ENCODE measurements at places on chromosomes 6 and 20.
A peak's percentile ranks its signal among the peaks of the same experiment; 100 is the strongest.

GRCh38 chr6:41088451-41088850 is 15.7 kb downstream of the NFYA start:
- peak; percentile 56 for DNase-seq

DNA sequence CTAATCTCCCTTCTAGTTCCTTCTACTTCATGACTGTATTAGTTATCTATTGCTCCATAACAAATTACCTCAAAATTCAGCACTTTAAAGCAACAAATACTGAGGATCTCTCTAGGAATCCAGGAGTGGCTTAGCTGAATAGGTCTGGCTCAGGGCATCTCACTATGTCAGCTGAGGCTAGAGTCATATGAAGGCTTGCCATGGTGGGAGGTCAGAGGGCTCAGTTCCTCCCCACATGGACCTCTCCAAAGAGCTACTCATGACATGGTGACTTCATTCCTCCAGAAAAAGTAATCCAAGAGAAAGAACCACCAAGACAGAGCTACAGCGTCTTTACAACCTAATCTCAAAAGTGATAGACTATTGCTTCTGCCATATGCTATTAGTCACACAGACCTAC is 70.2 kb upstream of the PRND start:
- DNase-seq = no peak

- no peak for DNase-seq
These were observed 247.0 kb upstream of the KCNQ5 start for GRCh38 chr6:72374857-72375256.

DNA sequence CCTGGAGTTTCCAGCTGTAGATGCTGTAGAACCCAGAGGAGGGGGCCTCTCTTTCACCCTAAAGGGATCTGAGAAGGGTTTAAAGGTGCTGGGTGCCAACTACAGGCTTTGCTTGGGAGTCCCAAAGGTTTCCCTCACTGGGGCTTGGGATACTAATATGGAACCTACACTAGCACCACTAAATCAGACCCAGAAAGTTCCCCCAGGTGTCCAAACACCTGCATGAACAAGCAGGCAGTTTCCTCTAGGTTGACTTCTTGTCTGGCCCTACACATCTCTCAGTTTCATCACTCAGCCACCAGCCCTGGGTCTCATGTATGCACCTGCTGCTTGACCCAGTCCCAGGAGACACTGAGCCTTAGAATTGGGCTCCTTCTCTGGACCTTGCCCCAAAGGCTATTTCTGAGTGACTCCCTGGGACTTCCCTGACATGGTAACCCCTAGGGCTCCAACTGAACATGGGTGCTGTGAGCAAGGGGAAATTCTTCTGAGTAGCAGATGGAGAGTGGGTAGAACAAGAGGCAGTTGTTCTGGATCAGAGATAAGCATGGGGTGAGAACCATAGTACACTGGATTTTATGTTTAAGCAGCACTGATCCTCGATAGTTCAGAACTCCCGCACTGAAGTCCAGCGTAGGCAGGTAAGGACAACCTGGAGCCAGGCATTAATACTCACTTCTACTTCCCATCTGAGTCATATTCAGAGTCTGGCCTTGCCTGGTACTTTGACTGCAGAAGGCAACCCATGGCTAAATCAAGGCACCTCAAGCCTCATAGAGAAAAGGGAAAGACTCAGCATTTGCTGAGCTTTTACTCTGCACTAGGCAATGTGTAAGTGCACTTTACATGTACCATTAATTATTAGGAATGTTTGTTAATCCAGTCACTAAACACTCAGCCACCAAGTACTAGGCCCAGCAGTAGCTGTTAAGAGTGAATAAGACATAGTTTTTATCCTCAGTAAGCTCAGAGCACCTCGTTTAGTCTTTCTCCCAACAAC is 16.8 kb downstream of the BCL2L1 start:
- DNase-seq = no peak

DNA sequence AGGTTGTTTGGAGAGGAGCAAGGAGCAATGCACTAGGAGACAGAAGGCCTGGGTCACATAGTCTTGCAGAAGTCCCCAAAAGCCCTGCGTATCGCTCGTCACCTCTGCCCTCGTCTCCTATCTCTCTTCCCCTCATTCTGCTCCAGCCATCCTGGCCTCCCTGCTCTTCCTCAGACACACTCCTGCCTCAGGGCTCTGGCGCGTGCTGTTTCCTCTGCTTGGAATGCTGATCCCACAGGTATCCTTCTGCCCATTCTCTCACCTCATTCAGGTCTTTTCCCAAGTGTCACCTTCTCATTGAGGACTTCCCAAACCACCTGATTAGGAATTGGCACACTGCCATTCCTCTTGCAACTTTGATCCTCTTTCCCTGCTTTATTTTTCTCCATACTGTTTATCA is 9.0 kb upstream of the SLC2A10 start:
- no peak for DNase-seq

- DNase-seq = no peak
These were observed 204.3 kb downstream of the EPM2A start for GRCh38 chr6:145531032-145531431.

DNA sequence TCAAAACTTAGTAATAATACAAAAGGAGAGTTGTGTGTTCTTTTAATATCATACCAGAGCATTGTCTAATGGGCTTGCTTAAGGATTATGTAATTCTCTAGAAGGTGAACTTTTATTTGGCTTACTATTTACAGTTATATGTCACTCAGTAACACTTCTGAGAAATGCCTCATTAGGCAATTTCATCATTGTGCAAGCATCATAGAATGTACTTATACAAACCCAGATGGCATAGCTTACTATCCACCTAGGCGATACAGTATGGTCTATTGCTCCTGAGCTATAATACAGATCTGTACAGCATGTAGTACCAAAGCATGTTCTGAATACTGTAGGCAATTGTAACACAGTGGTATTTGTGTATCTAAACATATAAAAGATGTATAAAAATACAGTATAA is 340.1 kb downstream of the PHF3 start:
- no peak for DNase-seq

DNA sequence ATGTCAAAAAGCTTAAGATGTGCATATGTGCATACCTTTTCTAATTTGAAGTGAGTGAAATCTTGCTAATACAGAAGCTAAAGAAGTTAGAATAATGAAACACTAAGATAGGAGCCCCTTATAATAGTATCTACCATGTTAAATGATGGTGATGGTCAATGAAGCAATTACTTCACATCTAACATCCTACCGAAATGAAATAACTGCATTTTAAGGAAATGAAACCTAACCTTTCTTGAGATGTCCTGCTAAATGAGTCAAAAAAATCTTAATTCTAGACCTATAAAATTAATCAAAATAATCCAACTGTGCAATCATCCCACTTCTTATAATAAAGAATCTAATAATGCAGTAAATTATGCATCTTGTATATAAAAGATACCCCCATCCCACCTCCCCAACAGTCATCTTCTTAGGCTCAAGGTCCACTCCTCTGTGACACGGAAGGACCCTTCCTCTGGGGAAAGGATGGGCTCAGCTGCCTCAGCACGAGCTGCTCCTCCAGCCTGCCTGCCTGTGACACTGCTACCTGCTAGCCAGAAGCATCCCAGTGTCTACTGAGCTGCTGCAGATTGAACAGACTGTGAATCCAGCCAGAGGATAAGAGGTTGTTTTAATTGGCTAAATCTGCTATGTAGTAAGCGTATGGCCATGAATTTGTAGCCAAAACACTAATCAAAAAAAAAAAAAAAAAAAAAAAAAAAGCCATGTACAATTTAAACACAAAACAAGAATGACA is 129.6 kb upstream of the BEND3 start:
- DNase-seq = no peak

GRCh38 chr6:142926177-142926493 is 18.8 kb downstream of the HIVEP2 start:
- no peak for DNase-seq

DNA sequence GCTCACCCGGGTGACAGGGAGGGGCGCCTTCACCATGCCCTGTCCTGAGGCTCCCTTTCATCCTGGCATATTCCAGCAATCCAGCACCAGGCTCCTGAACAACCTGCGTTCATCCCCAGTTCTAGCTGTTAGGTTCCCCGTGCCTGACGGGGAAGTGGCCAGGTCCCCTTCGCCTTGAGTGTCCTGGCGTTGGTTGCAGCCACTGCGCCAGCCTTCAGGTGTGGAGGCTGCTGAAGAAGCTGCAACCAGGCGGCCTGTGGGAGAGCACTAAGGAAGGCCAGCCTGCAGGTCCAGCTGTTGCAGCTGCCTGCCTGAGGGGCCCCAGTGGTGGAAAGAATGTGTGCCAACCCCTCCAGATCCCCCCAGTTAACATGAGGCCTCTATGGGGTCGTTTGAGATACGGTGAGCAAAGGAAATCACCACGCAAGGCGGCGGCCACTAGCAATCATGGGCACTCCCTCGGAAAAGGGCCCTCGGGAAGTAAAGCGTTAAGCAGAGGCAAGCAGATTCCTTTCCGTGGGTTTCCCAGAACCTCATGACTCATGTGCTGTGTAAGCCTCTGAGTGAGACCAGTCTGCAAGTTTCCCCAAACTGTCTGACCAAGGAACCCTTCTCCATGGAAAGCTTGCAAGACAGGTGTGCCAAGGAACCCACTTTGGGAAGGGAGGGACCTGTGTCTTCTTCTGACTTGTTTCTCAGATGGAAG is 320.8 kb downstream of the TAF4 start:
- DNase-seq = no peak

DNA sequence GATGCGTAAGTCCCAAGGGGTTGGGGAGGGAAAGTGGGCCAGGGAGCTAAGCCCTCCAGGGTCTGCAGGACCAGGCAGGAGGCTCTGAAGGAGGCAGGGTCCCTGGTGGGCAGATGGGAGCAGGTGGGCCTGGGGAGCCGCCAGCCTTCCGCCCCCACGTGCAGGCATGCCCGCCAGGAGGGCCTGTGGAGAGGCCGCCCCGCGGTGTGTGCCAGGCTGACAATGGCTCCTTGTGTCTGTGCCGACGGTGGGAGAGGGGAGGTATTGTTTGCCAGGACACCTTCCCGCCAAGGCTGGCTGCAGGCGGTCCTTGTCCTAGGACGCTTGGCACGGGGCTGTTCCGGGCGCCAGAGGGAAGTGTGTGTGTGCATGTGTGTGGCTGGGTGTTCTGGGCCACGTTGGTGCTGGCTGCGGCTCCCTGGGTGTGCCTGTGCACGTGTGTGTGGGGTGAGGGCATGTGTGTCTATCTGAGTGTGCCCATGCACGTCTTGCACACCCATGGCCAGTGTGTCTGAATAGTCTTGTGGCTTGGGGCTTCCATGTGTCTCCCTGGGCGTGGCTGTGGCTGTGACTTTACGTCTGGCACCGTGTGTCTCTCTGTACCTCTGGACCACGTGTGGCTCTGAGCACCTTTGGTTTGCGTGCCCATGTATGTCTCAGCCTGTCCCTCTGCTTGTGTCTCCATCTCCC is 153.0 kb downstream of the CEBPB start:
- DNase-seq = no peak
